H4 (cell line): ENCODE measurements at places on chromosomes 13 and 19. TPM values are rescaled to one million over a fixed set of nuclear protein-coding genes. Genes with fewer than 3 reads are reported as not detected.
A peak's percentile ranks its signal among the peaks of the same experiment; 100 is the strongest.

- no peak for DNase-seq
These were observed 7.6 kb downstream of the PLD3 start for GRCh38 chr19:40355975-40356680.

- no peak for DNase-seq
These were observed 11.9 kb downstream of the CAPS start for GRCh38 chr19:5925830-5926427.

DNA sequence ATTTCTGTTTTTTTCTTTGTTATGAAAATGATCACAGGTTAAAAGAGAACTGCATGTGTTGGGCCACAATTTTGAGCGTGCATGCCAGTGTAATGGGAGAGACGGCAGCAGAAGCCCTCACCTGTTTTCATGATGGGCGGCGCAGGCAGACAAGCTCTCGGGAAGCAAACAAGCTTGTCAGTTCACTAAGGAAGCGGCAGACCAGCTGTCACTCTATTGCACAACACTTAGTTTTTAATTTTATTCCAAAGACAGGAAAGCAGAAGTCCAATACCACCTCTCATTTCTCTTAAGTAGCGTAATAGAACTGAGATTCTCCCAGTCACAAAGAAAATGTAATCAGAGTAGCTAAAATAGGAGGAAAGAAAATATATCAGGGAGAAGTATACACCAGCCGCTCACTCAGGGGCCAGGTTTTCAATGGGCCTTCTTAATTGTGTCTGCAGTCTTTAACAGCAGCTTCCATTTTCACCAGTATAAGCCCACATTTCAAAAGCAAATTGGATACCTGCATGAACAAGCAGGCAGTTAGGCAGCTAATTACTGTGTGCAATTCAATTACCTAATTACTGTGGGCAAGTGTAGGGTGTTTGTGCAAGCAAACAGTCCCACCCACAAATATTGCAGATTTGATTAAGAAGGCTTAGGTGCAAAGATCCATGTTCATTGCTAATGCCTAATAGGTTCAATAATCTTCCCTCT, 711.4 kb downstream of the DIAPH3 start:
- DNase-seq: no peak

- no peak for DNase-seq
These were observed 34.1 kb upstream of the EDNRB start for GRCh38 chr13:77952737-77953136.

- DNase-seq: no peak
These were observed 270.0 kb downstream of the SLITRK6 start for GRCh38 chr13:85529218-85529594.

Gene PROZ
- total RNA-seq: not detected in 2 replicates

- DNase-seq: no peak
These were observed 6.1 kb downstream of the CDX2 start for GRCh38 chr13:27962982-27963381.

Gene SHANK1
- 0.68 and 2.2 TPM in 2 replicates for total RNA-seq

- no peak for DNase-seq
These were observed 115.4 kb downstream of the ABCC4 start for GRCh38 chr13:95185851-95186250.

DNA sequence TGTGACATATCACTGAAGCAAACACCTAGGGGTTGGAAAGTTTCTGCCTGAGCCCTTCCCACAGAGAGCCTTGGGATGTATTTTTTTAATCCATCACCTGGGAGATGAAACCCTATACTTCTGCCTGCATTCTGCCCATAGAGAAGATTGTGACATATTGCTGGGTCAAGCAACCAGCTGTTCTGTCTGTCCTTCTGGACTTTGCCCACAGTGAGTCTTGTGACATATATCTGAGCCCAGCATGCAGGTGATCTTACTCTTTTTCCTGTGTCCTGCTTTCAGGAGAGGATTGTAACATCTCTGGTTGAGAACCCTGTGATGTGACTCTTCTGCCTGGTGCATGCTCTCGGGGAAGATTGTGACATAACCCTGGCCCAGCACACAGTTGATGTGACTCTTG, 24.9 kb upstream of the ZNF681 start:
- DNase-seq: no peak

Gene COG6
- total RNA-seq: 9.4 and 12.0 TPM in 2 replicates

Gene TMEM221
- 0.27 and 1.1 TPM in 2 replicates for total RNA-seq

DNA sequence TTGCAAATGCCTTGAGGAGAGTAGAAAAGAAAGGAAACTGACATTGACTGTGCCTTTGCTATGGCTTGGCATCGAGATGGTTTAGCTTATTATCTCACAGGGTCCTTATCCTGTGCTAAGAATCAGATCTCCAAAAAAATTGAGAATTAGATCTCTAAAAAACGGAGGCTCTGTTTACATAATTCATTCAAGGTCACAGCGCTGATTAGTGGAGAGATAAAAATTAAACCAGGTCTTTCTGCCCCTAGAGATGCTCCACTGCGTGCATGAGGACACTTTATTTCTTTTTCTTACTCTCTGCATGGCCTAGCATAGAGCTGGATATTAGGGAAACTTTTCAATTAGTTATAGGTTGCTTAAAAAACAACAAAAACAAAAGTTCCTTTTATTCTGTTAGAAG, 17.3 kb downstream of the LRCH1 start:
- no peak for DNase-seq

- no peak for DNase-seq
These were observed 849 bp downstream of the GAS6 start for GRCh38 chr13:113862931-113863523.

DNA sequence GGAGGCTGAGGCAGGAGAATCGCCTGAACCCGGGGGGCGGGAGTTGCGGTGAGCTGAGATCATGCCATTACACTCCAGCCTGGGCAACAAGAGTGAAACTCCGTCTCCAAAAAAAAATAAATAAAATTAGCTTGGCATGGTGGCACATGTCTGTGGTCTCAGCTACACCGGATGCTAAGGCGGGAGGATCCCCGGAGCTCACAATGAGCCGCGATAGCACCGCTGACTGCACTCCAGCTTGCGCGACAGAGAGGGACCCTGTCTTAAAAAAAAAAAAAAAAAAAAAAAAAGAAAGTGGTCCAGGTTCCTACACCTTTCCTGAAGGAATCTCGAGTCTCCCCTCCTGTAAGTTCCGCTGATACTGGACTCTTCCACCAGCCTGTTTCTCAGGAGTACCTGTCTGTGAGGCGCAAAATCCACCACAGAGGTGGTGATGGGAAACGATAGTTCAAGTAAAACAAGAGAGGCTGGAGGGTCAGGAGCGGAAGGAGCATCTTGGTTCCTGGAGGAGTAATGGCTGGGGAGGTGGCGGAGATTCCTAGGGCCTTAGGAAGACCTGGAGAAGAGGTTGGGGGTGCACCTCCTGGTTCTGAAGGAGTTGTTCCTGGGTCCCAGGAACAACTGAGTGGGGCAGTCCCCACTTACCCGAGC, 471 bp downstream of the FUT1 start:
- no peak for DNase-seq

DNA sequence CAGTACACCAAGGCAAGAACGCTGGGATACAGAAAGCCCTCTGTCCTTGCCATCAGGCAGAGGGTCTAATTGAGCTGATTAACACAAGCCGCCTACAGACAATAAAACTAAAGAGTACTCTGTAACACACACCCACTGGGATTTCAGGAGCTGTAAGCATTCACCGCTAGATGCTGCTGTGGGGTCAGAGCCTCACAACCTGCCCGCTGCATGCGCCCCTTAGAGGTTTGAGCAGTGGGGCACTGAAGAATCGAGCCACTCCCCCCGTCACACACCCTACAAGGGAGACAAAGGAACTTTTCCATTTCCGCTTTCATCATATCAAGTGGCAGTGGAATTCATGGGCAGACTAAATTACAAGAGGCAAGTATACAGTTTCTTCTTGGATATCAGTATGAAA, 1080.6 kb downstream of the PCDH17 start:
- DNase-seq: peak; percentile 24

DNA sequence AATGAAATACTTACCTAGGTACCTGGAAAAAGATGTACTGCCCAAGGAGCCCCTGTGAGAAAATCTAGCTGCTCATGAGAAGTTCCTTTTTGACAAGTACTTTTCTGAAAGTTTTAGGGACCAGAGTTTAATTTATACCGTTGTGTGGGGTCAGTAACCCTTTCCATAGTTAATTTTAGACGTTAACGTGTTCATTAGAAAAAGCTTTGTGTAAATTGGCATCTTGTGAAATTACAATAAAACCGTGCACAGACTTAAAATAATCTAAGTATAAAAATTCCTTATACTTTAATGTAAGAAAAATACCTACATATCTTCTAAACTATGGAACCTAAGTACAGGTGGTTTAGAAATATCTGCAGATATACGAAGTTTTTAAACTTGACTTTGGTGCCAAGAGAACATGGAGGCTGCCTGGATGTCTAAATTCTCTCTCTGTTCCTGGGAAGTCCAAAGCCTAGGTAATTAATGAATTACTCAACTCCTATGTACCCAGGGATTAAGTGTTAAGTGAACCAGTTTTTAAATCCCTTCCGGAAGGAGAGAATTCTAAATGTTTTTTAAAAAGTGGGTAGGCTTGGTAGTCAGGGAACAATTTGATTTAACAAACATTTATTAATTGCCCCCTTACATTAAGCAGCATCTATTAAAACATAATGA, 50.2 kb upstream of the PDX1 start:
- DNase-seq: no peak

Gene CGB1
- 0.77 and 11.4 TPM in 2 replicates for total RNA-seq

- DNase-seq: no peak
These were observed 837 bp downstream of the FSD1 start for GRCh38 chr19:4305257-4305612.

Gene POU2F2
- total RNA-seq: 0.02 TPM in 1 of 2 replicates, not detected in the other

Gene EIF3K
- 980 and 1,233 TPM in 2 replicates for total RNA-seq

Gene GPC5
- total RNA-seq: 1.0 and 1.5 TPM in 2 replicates

DNA sequence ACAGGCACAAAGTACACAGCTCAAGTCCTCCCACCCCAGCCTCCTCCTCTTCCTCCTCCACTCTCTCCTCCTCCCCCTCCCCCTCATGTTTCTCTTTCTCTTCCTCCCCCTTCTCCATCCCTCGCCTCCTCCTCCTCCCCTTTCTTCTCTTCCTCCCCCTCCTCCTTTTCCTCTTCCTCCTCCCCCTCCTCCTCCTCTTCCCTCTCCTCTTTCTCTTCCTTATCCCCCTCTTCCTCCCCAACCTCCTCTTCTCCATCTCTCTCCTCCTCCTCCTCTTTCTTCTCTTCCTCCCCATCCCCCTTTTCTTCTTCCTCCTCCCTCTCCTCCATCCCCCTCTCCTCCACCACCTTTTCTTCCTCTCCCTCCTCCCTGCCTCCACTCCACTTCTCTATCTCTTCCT, 276.3 kb upstream of the TSHZ3 start:
- no peak for DNase-seq

DNA sequence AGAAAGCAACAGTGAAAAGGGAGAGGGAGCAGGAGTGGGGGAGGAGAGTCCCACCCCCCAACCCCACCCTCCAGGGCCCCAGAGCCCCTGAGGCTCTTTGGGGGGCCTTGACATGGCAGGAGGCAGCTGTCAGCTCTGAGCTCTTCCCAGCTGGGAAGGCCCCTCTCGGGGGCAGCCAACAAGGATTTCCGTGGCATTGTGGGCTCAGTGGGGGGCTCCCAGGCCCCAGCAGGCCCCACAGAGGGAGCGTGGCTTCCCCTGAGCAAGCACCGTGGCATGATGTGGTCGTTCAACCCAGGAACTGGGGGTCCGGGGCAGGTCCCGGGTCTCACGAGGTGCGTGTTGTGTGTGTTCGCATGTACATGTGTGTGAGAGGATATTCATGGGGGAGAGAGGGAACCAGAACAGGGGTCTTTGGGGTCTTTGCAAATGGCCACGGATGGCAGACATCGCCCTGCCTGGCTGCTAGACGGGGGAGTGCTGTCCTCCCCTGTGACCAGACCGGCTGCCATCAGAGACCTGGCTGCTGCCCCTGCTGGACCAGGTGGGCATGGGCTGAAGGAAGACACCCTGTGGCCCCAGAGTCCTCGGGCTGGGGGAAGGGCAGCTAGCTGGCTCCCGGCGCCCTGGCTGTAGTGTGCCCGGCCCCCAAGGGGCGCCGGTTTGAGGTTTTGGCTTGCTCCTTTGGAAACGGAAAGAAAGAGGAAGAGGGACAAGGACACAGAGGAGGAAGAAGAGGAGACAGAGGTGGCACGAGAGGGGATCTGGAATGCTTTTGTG, 3.7 kb upstream of the AKAP8L start:
- no peak for DNase-seq

DNA sequence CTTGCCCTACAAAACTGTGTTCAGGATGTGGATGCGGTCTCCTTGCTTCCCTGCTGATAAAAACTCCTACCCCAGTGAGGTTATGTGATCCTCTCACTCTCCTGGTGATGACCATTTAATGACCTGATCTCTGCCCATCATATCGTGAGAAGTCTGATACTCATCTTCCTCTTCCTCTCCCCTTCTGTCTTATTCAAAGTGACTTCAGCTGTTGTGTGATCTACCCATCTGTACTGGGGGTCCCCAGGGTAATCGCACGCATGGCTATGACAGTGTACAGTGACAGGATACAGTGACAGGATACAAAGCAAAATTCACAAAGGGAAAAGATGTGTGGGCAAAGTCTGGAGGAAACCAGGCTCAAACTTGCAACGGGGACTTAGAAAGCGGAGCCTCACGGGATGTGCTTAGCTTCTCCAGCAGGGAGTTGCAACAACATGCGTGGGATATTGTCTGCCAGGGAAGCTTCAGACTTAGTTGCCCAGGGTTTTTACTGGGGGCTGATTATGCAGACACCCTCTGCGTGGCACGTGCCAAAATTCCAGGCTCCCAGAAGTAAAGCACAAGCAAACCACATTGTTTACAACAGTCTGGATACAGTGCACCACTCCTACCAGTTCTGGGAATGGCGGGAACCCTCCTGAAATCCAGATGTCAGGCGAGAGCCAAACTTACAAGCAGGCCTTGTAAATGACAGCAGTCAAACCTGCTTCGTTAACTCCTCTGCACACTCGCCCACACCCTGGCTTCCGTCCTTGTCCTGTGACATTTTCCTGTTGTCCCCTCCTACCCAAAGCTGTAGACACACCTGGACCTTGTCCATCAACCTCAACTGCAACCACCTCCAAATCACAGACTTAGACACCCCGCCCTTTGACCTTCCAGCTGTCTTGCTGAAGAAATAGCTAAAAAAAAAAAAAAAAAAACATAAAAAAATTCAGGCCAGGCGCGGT, 18.0 kb upstream of the GARRE1 start:
- DNase-seq: peak; percentile 95

Gene SLC25A41
- total RNA-seq: not detected in 2 replicates

DNA sequence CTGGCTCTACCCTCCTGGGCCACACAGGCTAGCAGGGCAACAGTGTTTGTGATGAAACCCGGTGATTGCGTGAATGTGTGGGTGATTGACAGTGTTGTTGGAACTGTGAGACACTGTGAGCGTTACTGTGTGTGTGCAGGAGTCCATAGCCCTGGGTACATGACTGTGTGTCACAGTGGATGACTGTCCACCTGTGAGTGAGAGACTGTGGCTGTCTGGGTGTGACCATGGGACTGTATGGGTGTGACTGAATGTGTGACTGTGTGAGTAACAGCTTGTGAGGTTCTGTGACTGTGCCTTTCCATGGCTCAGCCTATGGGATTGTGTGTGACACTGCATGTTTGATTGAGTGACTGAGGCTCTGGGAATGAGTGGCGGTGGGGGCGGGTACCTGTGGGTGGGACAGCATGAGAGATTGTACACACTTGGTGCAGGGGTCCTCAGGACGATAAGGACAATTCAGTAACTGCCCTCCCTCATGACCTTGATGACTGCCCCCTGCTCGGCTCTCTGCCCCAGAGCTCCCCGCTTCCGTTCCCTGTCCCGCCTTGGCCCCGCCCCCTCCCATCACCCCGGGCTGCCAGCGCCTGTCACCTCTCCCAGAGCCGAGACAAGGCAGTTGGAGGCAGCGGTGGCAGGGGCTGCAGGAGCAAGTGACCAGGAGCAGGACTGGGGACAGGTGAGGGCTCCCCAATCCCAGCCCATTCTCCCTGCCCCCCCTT, at the start of gene GIPR:
Gene GIPR, plus strand, starts transcription at position 602 of the 722 bp plus-strand sequence. CDS start 1,300 bp downstream, outside the sequence.
- peak; percentile 54 for DNase-seq
